ENCODE measurements at places on chromosomes 7 and 10.

DNA sequence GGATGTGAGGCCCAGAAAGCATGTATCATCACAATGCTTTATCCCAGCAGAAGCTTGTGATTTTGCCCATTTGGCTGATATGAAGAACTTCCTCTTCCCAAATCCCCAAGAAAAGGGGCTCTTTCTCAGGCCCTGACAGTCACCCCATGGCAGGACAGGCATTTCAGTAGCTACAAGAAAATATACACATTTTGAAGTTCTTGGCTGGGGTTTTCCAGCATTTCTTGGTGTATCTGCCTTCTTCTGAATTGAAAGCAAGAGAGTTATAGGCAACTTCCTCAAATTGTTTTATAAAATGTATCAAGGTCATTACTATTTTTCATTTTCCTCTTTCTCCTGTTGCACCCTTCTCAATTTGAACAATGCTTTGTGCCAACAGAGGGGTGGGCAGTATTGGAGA, 63.3 kb upstream of the PDLIM1 start:
- no peak for DNase-seq

DNA sequence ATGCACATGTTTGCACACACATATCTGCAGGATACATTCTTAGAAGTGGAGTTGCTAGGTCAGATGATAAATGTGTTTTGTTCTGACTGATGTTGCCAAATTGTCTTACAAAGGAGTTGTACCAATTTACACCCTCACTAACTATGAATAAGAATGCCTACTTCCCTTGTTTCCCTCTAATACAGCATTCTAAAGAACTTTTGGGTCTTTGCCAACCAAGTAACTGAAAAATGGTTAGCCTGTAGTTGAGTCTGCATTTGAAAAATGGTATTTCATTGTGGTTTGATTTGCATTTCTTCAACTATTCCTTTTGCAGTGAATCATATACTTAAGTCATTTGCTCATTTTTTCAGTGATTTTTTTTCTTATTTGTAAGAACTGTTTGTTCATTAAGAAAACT, 48.4 kb downstream of the TMEM26 start:
- no peak for DNase-seq

DNA sequence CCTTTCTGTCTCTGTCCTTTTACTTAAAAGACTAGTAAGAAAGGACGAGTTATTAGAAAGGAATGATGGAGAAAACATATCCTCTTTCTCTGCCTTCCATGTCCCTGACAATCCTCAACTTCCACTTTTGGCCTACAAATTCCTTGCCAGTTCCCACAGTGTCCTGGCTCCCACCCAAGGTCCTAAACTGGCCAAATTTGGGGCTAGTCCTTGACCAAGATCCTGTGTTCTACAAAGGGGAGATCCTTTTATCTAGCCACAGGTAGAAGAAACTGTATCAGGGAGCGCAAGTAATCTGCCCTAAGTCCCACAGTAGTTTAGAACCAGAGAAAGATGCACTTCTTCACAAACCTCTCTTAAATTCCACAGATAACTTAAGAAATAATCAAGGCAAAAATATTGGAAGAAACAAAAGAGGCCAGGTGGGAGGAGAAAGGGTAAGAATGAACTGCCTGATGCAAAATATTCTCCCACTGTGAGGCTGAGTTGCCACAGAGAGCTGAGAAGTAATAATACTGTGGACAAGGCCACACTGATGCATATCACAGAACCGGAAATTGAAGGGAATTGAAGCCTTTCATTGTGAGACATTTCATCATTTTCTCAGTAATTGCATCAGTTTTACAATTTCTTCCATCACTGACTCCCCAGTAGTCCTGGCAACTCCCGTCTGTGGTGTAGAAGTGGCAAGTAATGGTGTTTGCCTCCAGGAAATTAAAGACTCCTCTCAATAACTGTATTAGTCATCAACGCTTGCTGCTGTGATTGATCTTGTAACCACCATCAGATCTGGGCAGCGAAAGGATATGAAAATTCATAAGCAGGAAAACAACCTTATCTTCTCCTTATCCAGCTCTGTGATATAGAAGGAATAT, 47.2 kb downstream of the DNAJC12 start:
- DNase-seq: no peak

DNA sequence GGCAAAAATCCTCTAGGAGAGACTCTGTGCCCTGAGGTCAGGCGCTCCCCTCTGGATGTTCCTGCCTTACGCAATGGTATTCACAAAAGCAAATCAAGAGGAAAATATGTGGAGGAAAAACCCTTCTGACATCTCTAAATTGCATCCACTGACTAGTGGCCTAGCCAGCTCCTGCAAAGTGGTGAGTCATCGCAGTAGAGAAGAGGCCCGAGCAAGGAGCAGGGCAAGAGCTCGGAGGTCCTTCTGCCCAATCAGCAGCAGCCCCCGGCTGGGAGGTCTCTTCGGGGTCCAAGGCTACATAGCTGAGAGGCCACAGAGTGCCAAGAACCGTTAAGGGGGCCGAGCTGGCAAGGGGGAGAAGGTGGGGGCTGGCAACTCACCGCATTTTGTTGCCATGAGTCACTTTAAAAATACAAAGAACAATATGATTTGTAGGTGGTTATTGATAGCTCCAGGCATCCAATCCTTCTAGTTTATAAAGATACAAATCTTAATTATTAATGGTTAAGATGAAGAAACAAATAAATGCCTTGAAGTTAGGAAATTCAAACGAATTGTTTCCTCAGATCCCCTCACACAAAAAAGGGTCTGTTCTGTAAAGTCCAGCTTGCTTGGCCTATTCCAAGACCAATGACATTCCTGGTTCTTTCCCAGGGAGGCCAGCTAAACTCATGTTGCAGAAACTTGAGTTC, 161.6 kb downstream of the PKD1L1 start:
- DNase-seq: peak; percentile 42

GRCh38 chr10:21427804-21428481, 97.5 kb downstream of the SKIDA1 start:
- DNase-seq: no peak

DNA sequence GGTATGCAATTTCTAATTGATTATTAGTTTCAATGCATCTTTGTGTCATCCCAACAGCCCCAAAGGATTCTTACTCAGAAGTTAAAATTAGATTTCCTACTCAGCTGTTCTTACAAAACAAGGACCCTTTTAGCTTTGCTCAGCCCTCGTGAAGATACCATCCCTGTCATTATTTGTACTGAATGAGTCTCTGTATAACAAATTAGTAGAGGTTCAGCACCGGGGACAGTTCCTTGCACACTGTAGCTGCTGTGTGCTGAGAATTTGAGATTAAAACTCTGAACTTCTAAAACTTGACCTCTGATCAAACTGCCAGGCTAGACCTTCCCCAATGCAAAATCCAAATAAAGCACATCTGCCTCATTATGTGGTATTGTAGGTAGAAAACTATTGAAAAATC, 299.1 kb downstream of the LHFPL3 start:
- peak; percentile 11 for DNase-seq

DNA sequence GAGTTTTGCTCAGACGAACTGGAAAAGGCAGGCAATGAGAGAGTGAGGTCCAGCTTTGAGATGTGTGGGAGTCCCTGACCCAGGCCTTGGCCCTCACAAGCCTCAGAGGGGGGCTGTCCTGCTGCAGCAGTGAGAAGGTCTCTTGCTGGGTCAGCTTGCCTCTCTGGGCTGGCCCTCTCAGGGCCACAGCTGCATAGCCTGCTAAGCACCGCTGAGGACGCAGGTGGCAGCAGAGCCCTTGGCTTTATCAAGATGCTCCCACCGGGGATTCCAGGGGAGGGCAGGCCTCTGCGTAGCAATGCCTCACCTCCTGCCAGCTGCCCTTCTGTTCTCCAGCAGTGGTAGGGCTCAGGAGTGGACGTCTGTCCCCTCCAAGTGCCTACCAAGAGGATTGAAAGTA, 128.7 kb downstream of the COBL start:
- DNase-seq: peak; percentile 19

GRCh38 chr7:106316947-106317346, 32.2 kb upstream of the NAMPT start:
- no peak for DNase-seq

GRCh38 chr7:154869436-154869835, 133.5 kb downstream of the PAXIP1 start:
- DNase-seq: no peak

DNA sequence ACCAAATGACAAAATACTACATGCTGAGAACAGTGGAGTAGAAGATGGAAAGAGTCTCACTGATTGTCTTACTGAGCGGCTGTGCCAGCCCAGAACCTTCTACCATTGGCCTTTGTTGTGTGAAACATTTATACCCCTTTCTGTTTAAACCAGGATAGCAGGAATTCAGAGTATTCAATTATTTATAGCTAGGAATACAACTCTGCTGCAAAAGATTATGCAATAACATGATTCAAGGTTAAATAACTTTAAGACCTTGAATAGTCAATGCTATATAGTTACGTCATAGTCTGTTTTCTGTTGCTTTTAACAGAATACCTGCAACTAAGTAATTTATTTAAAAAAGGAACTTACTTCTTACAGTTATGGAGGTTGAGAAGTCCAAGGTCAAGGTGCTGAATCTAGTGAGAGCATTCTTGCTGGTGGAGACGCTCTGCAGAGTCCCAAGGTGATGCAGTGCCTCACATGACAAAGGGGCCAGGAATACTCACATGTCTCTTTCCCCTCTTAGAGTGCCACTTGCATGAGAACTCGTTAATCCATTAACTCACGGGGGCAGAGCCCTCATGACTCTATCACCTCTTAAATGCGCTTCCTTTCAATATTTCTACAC, 371.8 kb downstream of the MDFIC start:
- DNase-seq: no peak

- peak; percentile 45 for DNase-seq
Measured at GRCh38 chr7:76089865-76090475, 42.1 kb downstream of the MDH2 start.

- no peak for DNase-seq
Measured at GRCh38 chr7:128270826-128271272, 29.8 kb downstream of the LEP start.

GRCh38 chr7:1055956-1056784, 11.8 kb downstream of the GPR146 start:
- DNase-seq: no peak

- DNase-seq: no peak
Measured at GRCh38 chr10:103942866-103943265, 24.1 kb upstream of the SLK start.

DNA sequence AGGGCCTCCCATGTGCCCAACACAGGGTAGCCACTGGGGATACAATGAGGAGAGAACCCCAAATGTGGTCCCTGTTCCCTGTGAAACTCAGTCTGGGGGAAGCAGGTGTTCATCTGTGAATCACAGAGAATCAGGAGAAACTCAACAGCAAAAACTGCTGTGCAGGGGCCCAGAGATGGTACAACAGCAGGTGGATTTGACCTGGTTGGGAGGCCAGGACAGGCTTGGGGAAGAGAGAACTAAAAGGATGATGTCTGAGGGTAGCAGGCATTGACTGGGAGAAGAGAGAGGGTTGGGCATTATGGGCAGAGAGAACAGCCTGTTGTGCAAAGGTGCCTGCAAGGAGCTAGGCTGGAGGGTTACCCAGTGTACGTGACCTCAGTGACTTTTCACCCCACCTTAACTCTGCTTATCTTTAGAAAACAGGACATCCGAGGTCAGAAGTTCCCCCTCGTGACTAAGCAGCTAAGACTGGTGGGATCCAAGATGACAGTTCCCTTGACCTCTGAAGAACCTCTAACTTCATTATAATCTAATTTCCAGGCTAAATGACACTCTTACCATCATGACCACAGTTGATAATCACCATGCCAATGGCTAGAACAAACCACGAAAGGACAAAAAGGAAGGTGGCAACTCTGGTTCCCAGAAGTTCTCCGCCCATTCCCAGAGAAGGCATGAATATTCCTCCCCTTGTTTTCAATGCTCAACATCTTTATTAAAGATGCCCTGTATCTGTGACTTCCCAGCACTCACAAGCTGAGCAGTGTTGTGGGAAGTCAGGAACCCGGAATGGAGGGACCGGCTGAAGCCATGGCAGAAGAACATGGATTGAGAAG, 5.1 kb upstream of the ADAMTS14 start:
- DNase-seq: no peak

DNA sequence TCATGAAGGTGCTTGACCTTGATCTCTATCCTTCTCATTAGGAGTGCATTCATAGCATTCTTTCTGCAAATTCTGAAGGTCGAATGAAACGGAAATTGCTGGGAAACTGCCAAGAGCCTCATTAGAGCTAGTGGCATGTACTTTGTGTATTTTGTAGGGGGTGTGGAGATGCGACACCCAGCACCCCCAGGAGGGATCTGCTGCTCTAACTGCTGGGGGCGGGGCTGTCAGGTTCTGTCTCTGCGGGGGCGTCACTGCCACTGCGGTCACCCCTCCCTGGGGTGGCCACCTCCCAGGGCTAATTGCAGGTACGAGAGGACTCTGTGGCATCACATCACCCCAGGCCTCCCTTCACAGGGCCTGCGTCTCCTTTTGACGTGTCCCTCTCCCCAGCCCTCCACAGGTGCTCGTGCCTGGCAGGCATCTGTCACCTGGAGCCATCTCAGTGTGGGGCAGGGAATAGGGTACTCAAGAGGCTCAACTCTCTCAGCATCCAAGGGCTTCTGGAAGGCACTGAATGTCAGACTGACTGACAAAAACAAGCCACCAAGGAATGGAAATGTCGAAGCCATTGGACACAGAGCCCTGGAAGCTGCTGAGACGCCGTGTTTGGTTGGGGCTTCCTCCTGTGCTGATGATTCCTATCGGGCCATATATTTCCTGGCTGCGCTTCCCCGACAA, 151.1 kb downstream of the ACTR3B start:
- DNase-seq: no peak

- DNase-seq: no peak
Measured at GRCh38 chr7:1314908-1315450, 82.3 kb downstream of the UNCX start.

DNA sequence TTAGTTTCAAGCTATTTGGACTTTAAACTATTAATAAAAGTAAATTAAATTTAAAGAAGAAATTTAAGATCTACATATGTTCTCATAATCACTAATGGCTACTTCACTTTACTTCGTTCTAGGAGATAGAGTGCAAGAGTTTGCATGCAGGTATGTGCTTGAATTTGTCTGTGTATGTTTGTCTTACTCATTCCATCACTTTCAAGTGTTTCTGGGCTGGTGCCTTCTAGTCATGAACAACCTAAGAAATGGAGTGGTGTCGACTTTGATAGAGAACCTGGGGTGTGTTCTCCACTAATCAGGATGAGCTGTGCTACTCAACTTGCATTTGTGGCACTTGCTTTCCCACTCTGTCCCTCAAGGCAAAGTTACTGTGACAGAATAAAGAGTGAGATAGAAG, 169.9 kb downstream of the KCND2 start:
- DNase-seq: no peak

- no peak for DNase-seq
Measured at GRCh38 chr10:132130286-132131265, 56.2 kb upstream of the DPYSL4 start.

All from T47D (cell line).